ENCODE measurements at places on chromosomes 7 and 10. TPM values are rescaled to one million over a fixed set of nuclear protein-coding genes. Genes with fewer than 3 reads are reported as not detected.

The NODAL gene
- polyA plus RNA-seq: not detected

The GPC2 gene
- 4.4 TPM for polyA plus RNA-seq

The ABCC2 gene
- polyA plus RNA-seq: 1.0 TPM

The RPEL1 gene
- polyA plus RNA-seq: not detected

The UNC5B gene
- polyA plus RNA-seq: 0.74 TPM

The CHAT gene
- not detected for polyA plus RNA-seq

The PLA2G12B gene
- polyA plus RNA-seq: not detected

The CPED1 gene
- polyA plus RNA-seq: 1.5 TPM

The SPDYE6 gene
- polyA plus RNA-seq: 0.06 TPM

The TSPAN12 gene
- polyA plus RNA-seq: 12.8 TPM

The LBX1 gene
- not detected for polyA plus RNA-seq

The SPDYE8 gene
- polyA plus RNA-seq: not detected

The CNPY4 gene
- 9.7 TPM for polyA plus RNA-seq

The DYDC1 gene
- polyA plus RNA-seq: not detected

The NAT16 gene
- polyA plus RNA-seq: not detected

The TMEM270 gene
- polyA plus RNA-seq: not detected

The PARD3 gene
- 2.8 TPM for polyA plus RNA-seq

The WNT2 gene
- polyA plus RNA-seq: 0.74 TPM

The RAB18 gene
- polyA plus RNA-seq: 21.2 TPM

The DENND10 gene
- polyA plus RNA-seq: 18.4 TPM

The OGDHL gene
- polyA plus RNA-seq: 0.20 TPM

The SORCS1 gene
- 0.67 TPM for polyA plus RNA-seq
